Activated CD4-positive, CD25-positive, alpha-beta regulatory T cell treated with anti-CD3 and anti-CD28 coated beads, Interleukin-2, amount 50 U/mL, for 72 hours (primary cell): ENCODE measurements at places on chromosomes 16 and 17.

DNA sequence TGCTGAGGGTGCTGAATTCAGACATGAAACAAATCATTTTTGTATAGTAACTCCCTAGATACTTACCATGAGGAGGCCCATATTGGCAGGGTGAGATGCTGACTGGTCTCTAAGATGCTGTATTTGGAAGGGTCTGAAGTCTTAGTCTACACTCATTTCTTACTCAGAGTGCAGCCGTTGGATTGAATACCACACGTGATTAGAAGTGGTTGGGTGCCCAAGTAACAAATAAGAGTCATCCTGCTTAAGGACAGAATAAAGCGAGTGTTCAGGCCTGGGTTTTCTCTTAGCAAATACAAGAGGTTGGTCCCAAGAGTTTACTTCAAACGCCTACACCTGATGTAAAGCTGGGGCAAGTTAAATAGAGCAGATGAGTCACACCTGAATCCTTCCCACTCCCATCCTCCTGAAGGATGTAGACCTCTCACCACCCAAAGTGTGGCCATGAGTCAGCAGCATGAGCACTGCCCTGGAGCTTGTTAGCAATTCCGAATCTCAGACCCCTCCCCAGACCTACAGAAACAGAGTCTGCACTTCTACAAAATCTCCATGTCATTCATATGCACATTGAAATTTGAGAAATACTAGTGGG lies 284.6 kb upstream of the CDH5 start:
- no peak for DNase-seq

- DNase-seq = no peak
Observed at GRCh38 chr16:48911700-48912099, 301.7 kb upstream of the N4BP1 start.

DNA sequence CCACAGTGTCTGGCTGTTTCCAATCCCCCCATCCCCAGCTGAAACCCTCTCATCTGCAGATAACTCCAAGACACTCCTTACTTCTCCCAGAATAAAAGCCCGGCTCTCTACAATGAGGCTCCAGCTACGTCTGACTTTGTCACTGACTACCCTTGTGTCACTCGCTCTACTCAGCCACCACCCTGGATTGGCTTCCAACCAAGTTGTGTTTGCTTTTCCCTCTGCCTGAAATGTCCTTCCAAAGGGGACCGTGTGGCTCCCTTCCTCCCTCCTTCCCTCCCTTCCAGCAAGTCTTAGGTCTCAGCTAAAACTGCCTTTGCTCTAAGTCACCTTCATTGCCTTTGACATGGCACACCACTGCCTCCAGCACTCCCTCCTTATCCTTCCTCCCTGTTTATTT lies 42.8 kb downstream of the CDH1 start:
- DNase-seq = no peak

DNA sequence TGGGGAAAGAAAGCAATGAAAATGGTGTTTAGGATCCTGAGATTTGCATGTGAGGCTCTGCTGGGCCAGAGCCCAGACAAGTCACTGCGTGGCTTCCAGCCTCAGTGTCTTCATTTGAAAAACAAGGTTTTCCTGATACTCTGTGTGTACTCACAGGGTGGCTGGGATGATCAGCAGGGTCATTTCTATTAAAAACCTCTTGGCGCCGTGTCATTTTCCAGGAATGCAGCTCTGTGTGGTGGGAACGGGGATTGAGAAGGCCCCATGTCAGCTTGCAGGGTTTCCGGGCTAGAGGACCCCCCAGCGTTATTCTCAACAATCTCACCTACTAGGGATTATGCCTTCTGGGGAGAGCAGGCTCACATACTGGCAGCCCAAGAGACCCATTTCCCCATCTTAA lies 73.5 kb downstream of the FOXL1 start:
- DNase-seq = no peak

- DNase-seq = no peak
Observed at GRCh38 chr17:2089021-2089422, 34.1 kb downstream of the HIC1 start.

GRCh38 chr16:24925163-24925562 lies 79.4 kb downstream of the SLC5A11 start:
- no peak for DNase-seq

DNA sequence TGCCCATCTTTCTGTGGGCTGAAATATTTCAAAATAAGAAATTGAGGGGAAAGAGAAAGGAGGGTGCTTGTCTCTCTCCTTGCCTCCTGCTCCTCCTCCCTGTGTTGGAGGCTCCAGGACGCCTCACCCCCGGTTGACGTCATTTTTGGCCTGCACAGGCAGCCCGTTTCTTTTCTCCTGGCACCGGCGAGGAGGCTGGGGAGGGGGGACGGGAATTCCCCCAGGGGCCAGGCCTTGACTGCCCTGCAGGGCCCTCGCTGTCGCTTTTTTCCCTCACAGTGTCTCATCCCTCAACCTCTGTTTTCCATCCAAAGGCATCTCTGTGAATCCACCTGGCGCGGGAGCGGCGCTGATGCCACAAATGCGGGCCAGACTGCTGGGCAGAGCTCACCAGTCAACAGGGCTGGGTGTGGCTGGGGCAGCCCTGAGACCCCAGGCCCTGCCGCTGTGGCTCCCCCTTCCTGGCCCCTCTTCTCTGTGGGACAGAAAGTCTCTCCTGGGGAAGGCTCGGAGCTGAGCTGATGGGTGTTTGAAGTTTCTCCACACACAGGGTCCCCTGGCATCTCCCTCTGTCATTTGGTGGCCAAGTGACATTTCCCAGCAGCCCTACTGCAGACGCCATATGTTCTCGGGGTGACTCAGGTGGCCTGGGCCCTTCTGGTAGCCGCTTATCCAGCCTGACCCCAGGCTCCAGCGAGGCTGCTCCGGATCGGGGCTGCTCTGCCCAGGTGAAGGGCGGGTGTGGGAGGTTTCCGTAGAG lies 16.0 kb downstream of the CENPX start:
- no peak for DNase-seq

GRCh38 chr16:1789643-1790045 lies 3.9 kb downstream of the IGFALS start:
- DNase-seq = no peak

DNA sequence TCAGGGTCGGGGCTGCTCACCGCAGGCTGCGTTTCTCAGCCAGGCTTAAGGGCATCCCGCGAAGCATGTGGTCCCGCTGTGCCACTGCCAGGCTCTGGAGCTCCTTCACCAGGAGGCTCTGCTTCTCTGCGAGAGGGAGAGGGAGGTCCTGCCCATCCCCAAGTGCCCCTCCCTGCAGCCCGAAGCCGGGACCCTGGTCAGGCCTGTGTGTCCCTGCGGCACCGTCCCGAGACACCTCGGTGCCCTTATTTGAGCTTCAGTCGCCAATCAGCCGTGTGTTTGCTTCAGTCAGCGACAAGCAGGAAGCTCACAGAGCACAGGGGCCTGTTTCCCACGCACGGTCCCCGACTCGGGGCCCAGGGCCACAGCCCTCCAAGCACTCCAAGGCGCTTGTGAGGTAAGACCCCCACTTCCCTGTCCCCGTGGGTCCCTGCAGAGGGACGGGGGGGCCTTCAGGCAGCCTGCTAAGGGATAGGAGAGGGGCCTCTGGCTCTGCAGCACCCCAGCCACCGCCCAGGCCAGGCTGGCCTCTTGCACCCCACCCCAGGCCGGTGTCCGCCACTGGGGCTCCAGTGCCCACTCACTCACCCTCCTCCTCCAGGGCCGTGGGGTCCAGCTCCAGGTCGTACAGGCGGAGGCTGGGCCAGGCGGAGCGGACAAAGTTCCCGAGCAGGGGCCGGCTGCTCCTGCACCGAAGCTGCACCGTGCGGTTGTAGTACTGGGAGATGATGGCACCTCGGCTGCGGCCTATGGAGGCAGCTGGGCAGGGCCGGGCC lies 3.2 kb downstream of the TMC6 start:
- DNase-seq = no peak

- DNase-seq = no peak
Observed at GRCh38 chr17:50192618-50193291, 8.7 kb downstream of the COL1A1 start.

DNA sequence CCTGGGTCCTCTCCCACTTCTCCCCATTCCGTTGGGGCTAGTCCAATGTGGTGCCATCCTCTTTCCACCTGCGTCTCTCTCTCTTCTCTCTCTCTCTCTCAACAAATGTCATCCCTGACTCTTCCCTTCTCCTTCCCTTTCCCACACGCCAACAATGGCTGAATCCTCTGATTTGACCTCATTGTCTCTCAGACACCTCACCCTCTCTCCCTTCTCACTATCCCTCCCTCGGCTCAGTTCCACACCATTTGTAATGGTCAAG lies 628 bp upstream of the ZNF18 start:
- DNase-seq = no peak

DNA sequence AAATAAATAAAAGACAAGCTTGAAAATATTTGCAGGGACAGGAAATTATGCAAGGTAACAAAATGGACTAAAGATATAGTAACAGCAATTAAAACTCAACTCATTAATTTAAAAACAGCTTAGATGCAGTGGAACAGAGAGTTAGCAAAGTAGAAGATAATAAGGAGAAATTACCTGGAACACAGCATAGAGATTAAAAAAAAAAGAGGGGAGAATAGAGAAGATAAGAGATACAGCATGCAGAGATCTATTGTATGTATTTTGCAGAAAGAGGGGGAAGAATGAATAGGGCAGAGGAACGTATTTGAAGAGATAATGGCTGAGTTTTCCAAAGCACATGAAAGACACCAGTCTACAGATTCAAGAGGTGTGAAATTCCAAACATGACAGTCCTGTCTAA lies 8.4 kb upstream of the PIPOX start:
- DNase-seq = no peak

- peak; percentile 52 for DNase-seq
Observed at GRCh38 chr16:82639666-82640336, 13.0 kb downstream of the CDH13 start.

- DNase-seq = no peak
Observed at GRCh38 chr17:48760411-48760810, 31.9 kb upstream of the HOXB13 start.

GRCh38 chr16:75000481-75001081 lies 1.8 kb downstream of the ZNRF1 start:
- no peak for DNase-seq

DNA sequence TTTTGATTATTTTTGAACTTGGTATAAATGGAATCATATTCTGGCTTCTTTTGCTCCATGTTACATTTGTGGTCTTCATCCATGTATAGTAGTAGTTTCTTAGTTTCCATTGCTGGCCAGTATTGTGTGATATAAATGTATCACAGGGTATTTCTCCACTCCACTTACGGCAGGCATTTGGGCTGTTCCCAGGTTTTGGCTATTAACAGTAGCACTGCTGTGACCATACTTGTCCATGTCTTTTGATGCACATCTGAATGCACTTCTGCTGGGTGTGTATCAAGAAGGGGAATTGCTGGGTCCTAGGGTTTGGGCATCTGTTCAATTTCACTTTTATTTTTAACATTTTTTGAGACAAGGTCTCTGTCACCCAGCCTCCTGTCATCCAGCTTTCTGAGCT lies 13.9 kb downstream of the NTN1 start:
- DNase-seq = no peak

DNA sequence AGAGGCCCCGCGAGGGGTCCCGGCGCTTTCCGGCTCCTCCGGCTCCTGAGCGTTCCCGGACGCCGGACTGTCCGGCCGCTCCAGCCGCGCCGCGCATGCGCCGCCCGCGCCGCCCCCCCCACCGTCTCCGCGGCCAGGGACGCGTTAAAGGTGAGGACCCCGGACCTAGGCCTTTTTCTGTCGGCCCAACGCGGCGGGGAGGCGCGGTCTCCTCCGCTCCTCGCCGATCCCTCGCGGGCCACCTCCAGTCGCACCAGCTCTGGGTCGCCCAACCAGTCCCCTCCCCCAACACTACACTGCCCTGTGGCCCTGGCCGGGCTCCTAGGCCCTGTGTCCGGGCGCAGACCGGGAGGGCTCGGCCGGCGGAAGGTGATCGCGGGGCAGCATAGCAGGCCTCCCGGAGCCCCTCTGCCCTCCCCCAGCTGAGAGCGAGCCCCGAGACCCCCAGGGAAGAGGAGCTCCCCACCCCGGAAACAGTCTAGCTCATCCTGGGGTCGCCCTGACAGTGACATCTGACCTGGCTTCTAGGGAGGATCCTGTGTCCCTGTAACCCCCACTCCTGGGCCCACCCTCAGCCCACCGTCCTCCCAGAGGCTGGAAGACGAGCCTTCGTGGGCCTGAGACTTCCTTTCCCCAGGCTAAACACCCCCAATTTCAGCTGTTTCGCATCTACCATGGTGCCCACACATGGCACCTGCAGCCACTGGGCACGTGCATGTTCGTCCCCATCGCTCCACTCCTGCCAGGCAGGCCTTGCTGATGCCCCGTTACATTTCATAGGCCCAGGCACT lies 14.7 kb upstream of the BCAR1 start:
- DNase-seq = no peak

DNA sequence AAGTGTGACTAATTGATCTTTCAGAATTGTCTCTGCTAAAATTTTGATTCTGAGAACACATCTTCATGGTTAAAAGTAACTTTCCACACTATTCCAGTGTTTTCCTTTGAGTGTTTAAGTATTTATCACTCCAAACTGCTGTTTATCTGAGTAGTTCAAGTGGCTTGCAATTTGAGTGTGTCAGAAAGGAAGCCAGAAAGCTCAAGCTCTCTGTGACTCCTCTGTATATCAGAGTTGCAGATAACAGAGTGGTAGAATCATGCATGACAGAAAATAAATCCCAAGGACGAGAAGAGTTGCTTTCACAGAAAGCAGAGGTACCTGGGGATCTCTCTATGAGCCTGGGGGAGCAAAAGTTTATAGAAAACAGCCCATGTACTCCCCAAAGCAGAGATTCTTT lies 130.0 kb downstream of the CYB561 start:
- DNase-seq = no peak

- no peak for DNase-seq
Observed at GRCh38 chr17:17253406-17253805, 16.4 kb upstream of the FLCN start.

DNA sequence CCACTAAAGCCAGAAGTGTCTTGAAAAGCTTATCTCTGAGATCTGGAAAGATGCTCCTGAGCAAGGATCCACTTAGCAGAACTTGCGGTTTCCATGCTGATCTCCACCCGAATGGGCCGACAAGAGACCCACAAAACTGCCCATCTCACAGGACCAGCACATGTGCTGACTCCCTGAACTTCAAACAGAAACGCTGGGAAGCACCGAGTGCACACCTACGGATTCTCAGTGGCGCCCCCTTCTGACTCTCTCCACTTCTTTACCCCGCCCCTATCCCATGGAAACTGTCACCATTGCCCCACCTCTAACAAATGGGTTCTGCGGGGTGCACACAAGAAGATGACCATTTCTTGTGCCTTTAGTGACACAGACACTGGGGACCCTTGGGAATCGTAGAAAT lies 21.4 kb downstream of the CDRT4 start:
- no peak for DNase-seq

GRCh38 chr16:68910051-68910450 lies 66.7 kb downstream of the TANGO6 start:
- DNase-seq = no peak

GRCh38 chr17:7224110-7224509 lies 4.4 kb downstream of the ACADVL start:
- no peak for DNase-seq
